Left ventricle myocardium inferior (tissue), 1 donor: ENCODE measurements at places on chromosomes 11 and 22. TPM values are rescaled to one million over a fixed set of nuclear protein-coding genes. Genes with fewer than 3 reads are reported as not detected.

DNA sequence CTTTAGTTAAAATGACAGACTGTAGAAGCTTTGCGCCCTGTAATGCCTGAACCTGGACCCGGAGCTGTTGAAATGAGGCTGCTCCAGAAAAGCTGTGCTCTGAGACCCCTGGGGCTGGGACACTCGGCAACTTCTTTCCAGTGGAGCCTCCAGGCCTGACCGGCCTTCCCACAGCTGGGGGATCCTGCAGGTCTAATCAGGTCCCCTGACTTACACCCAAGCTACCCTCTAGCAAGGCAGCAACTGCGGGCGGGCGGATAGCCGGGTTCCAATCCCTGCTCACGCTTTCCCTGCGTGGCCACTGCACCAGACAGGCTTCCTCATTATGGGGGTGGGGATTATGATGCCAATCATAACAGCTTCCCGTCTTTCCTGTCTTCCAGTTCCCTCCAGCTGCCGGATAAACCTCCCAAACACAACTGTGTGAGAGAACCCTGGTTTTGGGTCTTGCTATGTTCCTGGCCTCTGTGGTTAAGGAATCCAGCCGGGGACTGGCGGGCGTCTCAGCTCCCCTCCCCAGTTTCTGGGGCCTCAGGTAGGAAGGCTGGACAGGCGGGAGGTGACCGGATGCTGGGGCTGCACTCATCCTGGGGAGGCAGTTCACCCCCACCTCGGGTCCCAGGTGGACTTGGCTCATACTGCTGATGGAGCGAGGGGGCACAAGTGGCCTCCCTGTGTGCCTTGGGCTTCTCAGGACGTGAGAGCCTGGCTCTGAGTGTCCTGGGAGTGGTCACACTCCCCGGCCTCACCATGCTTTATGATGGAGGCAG is 38.6 kb downstream of the PARVG start:
- DNase-seq: no peak

DNA sequence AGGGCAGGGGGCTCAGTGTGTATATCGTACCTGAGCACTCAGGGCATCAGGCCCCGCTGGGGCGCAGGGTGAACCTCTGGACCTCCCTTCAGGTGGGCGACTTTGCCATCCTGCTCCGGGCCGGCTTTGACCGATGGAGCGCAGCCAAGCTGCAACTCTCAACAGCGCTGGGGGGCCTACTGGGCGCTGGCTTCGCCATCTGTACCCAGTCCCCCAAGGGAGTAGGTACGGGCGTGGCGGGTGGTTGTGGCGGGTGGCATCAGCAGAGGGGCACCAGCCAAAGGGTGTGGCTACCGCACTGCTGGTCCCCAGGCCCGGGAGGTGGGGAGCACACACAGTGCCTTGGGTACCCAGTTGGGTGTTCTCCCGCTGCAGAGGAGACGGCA is 6.3 kb downstream of the SLC39A13 start:
- no peak for DNase-seq

DNA sequence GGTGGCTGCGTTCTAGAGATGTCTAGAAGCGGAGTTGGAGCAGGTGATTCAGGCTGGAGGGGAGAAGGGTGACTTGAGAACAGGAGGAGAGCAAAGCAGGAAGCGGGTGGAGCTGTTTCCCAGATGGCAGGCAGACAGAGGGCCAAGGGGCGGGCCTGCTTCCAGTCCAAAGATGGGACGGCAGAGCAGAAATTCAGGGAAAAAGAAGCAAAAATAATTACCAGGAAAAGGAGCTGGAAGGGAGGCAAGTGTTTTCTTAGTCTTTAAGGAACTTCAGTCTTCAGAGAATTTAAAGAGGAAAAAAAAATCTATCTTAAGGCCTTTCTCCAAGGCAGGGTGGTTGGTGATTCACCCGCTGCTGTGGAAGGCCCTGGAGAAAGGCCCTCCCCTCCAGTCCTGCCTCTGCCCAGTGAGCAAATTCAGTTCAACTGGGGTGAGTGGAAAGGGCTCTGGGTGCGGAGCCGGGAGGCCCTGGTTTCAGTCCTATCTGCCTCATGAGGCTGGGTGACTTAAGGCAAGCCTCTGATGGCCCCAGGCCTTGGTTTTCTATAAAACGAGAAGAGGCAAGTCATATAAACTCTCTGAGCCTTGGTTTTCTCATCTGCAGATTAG is 4.5 kb upstream of the CREB3L1 start:
- DNase-seq: peak; percentile 77

- no peak for DNase-seq
Observed at GRCh38 chr11:44344921-44345320, 35.0 kb upstream of the ALX4 start.

GRCh38 chr11:126638648-126639047 is 283.2 kb downstream of the ST3GAL4 start:
- DNase-seq: no peak

GRCh38 chr11:86360775-86361395 is 13.8 kb upstream of the CCDC81 start:
- DNase-seq: no peak

DNA sequence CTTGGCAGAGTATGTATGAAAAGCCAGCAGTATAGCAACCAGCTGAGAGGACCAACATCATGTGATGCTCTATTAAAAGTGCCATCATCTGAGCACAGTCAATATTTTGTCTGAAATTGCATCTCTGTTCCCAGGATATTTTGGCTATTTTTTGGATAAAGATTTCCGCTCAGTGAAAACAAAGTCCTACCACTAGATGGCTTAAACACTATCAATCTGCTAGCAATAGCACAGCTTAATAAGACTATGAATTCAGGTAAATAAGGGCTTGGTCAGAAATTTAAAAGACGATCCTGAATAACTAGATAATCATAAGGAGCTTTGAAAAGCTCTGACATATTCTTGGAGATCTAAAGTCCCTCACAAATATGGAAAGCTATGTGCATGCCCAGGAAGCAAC is 74.4 kb downstream of the MS4A13 start:
- DNase-seq: no peak

- DNase-seq: no peak
Observed at GRCh38 chr22:43505896-43506295, 94.1 kb downstream of the MPPED1 start.

APOC3 gene
- not detected for total RNA-seq

RAB39A gene
- 0.52 TPM for total RNA-seq
